Activated T-helper 1 cell treated with anti-CD3 and anti-CD28 coated beads, Interleukin-2, amount 50 U/mL, for 16 hours (primary cell): ENCODE measurements at places on chromosomes 13 and 19.

GRCh38 chr13:33311040-33311439 lies 25.5 kb upstream of the STARD13 start:
- DNase-seq = no peak

- no peak for DNase-seq
Measured at GRCh38 chr13:114080739-114081561, 51.5 kb downstream of the RASA3 start.

- DNase-seq = no peak
Measured at GRCh38 chr13:25587326-25587980, 215.7 kb downstream of the ATP8A2 start.

DNA sequence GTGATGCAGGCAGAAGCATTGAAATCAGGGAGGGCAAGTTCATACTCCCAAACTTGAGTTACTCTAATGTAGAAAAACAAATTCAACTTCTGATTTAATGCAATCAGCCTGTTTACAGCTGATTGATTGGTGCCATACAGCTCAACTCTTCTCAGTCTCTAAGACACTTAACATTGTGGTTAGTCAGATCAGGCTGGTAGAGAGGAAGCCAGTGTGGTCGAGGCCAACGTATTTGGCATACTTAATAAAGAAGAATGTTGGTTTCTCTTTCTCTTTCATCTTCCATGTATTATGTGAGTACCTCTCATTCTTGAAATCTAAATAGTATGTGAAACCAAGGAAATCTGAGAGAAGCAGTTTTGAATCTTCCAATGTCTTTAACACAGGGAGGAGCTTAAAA lies 255.0 kb upstream of the SLITRK1 start:
- DNase-seq = no peak

DNA sequence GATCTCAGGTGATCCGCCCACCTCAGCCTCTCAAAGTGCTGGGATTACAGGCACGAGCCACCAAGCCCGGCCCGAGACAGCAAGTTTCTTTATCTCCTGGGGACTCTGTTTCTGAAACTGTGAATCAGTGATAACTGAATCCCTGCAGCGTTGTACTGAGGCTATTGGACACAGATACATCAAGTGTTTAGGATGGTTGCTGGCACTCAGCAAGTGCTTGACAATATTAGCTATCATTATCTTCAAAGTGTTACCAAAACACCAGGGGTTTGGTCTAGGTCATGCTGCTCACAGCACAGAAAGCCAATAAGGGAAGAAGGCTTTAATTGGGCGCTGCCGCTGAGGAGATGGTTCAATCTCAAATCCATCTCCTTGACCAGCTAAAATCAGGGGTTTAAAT lies 20.5 kb upstream of the PNMA8C start:
- DNase-seq = no peak

GRCh38 chr19:49344505-49345423 lies 9.6 kb downstream of the CD37 start:
- no peak for DNase-seq

- no peak for DNase-seq
Measured at GRCh38 chr13:33366469-33367062, 81.0 kb upstream of the STARD13 start.

- DNase-seq = no peak
Measured at GRCh38 chr13:108961542-108962125, 332.2 kb downstream of the MYO16 start.

DNA sequence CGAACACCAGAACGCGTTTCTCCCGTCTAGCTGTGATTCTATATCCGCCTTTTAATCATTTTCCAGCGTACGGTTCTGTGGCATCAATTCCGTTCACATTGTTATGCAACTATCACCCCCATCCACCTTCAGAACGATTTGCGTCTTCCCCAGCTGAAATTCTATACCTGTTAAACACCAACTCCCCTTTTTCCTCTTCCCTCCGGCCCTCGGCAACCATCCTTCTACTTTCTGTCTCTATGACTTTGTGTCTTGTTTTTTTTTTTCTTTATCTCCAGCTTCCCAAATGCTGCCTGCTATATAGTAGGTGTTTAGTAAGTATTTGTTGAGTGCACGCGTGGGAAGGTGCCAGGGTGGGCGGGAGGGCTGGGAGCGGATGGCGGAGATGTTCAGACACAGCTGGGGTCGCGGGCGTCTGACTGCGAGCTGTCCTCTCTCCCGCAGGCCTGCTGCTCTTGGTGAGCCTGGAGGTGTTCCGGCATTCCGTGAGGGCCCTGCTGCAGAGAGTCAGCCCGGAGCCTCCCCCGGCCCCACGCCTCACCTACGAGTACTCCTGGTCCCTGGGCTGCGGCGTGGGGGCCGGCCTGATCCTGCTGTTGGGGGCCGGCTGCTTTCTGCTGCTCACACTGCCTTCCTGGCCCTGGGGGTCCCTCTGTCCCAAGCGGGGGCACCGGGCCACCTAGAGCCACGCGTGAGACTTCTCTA lies 20.2 kb downstream of the CACNG6 start:
- DNase-seq = no peak

GRCh38 chr13:71417205-71417604 lies 449.8 kb downstream of the DACH1 start:
- no peak for DNase-seq

DNA sequence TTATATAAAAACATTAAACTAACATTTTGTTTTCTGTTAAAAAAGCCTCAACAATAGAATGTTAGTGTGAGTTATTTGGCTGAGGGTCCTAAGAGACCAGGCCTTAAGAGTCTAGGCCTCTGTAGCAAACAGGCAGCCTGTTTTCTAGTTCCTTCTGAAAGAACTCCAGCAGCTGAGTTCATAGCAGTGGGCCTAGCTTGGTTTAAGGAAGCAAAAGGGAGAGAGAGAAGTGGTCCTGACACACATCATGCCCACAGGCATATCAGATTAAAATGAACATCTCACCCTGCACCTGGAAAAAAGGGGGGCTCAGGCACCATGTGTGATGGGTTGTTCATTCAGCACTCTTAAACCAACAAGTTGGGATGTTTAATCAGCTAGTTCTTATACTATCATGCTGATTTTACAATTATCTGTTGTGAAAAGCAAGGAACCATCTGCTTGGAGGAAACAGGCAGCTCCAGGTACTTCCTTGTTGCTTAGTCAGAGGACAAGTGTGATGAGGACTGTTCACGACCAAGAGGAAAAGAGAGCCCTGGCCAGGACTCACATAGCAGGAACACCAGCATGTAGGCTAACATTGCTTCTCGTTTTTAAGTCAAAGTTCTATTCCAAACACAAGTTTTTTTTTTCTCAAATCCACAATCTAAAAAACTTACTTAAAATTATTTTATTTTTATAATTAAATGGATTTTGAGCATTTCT lies 81.3 kb upstream of the FRY start:
- no peak for DNase-seq

DNA sequence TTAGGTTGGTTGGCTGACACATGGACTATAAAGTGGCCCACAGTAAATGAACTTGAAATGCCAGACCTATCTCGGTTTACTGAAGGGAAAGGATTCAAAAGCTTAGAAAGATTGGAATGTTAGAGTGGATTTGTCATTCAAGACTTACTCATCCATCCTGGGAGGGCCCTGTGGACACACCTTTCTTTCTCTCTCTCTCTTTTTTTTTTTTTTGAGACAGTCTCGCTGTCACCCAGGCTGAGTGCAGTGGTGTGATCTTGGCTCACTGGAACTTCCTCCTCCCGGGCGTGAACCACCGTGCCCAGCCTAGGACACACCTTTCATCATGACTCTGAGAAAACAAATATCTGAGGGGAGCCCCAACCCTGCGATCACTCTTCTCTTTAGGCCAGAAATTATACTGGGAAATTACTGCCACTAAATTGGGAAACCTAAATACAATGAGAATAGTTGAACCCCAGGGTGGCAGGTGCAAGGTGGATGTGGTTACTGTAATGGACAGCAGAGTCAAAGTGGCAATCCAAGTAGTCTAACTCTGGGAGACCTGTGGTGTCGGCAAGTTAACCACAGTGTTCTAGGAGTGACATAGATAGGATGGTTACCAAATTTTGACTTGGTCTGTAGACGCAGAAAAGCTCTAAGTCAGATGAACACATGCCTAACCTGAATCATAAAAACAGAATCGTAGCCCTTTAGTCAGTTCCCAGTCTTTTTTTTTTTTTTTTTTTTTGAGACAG lies 47.1 kb upstream of the ZMYM5 start:
- DNase-seq = no peak

DNA sequence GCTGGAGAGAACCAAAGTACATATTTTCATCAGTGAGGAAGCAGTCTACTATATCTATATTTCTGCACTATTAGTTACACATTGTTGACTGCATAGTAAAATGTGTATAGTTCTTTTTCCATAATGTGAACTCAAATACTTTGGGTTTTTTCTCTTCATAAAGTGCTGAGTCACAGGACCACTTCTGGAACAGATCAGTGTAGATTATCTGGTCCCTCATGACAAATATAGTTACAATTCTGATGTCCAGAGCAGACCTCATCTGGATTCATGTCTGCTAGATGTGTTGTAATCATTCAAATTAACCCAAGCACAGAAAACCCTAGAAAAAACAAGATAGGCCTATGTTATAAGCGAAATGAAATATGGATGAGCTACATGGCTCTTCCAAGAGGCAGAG lies 171.4 kb downstream of the SUCLA2 start:
- no peak for DNase-seq

DNA sequence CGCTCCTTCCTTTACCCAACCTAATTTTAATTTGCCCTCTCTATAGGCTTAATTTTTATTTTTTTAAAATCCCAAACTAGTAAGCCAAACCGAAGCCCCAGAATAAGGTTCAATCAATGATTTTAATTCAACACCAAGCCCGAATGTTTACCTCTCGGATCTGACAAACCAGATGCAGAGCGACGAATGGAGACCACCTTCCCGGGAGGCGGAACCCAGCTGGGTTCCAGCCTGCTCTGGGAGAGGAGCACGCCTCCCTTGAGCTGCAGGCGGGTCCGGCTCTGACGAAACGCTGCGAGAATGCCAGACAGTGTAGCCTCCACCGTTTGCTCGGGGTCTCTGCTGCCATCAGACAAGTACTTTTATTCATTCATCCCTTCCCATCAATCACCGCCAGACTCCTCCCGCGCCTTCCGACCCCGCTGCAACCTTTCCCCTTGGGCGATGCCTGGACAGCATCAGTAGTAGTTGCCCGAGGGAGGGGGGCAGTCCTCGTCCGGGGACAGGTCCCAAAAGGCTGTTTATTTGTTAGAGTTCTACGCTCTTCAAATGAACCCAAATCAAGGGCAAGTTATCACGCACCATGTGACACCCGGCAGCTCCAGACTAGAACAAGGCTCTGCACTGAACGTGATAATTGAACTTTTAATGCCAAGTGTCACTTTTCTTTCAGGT lies 752 bp upstream of the EDNRB start:
- DNase-seq = no peak

- no peak for DNase-seq
Measured at GRCh38 chr13:24184882-24185281, 24.4 kb downstream of the SPATA13 start.

DNA sequence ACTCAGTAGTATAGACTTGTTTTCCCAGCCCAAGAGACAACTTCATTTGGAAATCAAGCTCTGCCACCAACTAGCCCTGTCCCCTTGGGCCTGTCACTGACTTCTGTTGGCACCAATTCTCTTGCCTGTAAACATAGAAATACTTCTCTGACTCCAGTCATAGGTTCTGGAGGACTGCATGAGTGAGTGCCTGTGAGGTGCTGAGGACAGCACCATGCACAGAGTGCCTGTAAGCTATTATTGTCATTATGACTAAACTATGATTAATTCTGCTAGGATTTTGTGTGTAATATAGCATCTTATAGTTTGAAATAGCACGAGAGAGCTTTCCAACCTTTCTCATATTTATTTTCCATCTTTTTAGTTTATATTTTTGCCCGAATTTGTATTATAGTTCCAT lies 247.9 kb downstream of the MYO16 start:
- no peak for DNase-seq

DNA sequence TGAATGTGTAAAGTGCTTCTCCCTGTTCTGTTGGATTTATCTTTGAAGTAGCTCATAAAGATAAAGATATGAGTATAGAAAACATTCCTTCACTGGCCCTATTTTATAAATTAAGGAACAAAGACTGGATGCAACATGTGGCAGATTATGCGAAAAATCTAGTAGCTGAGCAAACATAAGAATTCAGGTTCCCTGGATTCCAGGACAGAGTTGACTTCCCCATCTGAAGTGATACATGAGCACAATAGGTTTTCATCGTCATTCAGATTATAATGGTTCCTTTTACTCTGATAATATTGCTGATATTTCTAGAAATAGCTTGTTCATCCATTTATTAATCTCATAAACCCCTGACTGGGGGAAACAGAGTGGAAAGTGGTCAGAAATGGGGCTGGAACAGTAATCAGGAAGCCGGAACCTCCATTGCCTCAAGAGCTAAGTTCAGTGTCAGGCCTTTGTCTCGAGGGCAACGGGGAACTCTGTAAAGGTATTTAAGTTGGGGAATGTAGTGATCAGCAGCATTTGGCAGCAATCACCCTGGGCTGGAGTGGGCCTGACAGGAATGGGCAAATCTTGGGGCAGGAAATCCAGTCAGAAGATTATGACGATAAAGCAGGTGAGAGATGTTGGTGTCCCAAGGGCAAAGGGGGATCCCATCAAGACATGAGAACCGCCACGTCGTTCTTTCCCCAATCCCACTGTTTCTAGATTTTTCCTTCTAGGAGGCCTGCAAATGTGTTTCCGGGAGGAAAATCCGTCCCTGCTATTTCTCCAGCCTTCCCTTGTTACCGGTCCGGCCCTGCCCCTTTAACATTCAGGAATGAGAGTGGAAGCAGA lies 232.5 kb upstream of the SERP2 start:
- no peak for DNase-seq

DNA sequence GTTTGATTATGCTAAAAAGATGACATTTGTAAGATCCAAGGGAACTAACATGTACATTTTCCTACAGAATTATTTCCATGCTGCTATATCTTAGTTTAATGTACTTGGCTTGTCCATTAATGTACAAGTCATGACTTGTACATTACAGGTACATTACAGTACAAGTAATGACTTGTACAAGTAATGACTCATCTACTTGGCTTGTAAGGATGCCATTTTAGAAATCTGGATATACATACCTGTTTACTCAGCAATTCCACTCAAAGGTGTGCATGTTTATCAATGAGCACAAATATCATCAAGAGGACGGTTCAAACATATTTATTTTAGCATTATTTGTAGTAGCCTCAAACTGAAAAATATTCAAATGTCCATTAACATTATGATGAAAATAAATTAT lies 87.0 kb upstream of the TRPC4 start:
- DNase-seq = no peak

GRCh38 chr13:24043590-24044350 lies 116.8 kb upstream of the SPATA13 start:
- no peak for DNase-seq
